Activated naive CD4-positive, alpha-beta T cell treated with anti-CD3 and anti-CD28 coated beads, Interleukin-2, amount 10 ng/mL, durations not matched to agents 5 hours and 36 hours (primary cell): ENCODE measurements at places on chromosomes 6 and 20. TPM values are rescaled to one million over a fixed set of nuclear protein-coding genes. Genes with fewer than 3 reads are reported as not detected.

Gene MMS22L
- 26.1 TPM for total RNA-seq

Gene SLC2A10
- not detected for total RNA-seq

Gene CFAP61
- not detected for total RNA-seq

Gene POM121L2
- total RNA-seq: not detected
